ENCODE measurements at places on chromosomes 4 and X. TPM values are rescaled to one million over a fixed set of nuclear protein-coding genes. Genes with fewer than 3 reads are reported as not detected.

DNA sequence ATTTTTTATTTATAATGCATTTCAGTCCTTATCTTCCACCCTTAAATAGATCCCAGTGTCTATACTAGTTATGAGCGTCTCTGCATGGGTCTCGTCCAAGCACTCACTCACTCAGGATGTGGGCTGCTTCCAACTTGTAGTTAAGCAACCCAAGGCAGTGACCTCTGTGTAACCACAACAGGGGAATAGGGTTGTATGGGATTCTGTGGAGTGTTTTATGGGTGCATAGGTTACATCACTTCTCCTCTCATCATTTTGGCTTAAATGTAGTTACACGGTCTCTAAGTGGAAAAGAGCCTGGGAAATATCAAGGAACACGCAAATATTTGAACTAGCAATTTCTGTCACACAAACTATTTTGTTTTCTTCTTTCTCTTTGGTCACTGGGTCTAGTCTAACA lies 931.0 kb downstream of the STIM2 start:
- DNase-seq: no peak

GRCh38 chr4:124097447-124097846 lies 615.1 kb downstream of the ANKRD50 start:
- DNase-seq: no peak

DNA sequence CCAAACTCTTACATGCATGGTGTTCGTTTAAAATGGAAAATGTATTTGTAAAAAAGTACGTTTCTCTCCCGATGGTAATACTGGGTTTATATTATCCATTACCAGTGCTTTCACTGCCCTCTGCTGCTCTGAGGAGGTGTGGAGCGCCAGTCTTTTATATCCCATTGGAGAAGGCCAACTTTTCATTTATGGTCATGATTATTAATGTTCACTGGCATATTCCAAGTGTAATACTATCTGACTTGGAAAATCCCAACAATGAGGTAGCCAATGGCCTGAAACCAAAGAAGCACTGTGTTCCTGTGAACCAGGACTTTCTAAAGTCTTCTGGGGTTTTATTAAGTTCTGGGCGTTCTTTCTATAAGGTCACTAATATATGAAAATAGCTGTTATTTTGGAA lies 80.7 kb downstream of the SYNPO2 start:
- DNase-seq: no peak

DNA sequence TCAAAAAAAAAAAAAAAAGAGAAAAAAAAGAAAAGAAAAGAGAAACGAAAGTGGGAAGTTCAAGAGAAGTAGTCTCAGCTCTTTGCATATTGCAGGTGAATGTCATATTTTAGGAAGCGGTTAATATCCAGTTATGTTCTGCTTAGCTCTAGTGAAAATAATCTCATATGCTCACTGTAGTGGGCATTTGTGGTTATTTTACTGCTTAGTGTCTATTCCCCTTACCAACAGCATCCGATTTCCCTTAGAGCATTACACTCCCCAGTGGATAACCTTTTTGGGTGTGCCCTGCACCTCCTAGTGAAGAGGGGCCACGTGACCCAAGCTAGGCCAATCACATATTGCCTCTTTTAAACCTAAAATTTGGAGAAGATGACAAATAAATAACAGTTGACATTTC lies 111.2 kb upstream of the ZNF827 start:
- DNase-seq: no peak

DNA sequence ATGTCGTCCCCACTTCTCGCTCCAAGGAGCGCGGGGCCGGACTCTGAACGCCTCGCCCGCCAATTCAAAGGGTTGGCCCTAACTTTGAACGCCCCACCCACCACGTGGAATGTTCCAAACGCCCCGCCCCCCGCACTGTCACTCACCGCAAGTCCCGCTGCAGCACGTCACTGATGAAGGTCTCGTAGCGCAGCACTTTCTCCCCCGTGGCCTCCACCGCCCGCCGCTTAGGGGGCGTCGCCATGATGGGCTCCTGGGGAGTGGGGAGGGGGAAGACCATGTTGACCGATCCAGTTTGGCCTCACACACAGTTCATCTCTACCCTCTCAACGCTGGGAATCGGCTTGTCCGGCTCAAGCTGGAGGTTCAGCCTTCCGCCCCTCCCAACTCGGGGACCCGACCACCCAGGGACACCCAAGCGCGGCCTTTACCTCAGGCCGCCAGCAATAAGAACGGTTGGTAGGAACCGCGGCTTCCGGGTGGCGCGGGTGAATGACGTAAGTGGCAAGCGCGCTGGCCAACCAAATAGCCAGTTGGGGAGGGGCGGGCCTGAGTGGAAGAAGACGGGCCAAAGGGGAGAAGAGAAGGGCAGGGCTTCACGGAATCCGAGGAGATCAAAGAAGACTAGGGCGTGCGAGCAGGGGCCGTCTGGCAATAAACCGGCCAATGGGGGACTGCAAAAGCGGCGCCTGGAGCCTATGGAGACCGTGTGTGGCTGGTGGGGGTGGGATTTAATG lies at the start of gene UXT:
TSS of gene UXT (minus strand) at position 497 of the 737 bp plus-strand sequence. CDS start at position 244, 253 bp downstream.
- peak; percentile 89 for DNase-seq

DNA sequence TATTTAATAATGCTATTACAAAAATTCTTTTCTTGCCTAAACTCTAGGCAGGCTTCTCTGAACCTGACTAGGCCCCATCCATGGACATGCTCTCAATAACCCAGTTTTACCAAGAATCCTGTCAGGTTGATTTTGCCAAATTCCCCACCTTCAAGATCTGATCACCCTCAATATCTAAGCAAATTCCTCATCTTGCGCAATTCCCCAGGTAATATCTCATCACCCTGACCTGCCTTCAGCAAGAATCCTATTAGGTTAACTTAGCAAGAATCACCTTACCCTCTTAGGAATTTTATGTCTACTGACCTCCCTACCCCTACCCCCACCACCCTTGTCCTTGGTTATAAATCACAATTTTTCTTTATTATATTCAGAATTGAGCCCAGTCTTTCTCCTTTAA lies 579.1 kb downstream of the C4orf33 start:
- no peak for DNase-seq

- no peak for DNase-seq
Observed at GRCh38 chr4:21097026-21097425, 396.8 kb downstream of the PACRGL start.

- DNase-seq: no peak
Observed at GRCh38 chrX:50067435-50068284, 133.1 kb downstream of the AKAP4 start.

DNA sequence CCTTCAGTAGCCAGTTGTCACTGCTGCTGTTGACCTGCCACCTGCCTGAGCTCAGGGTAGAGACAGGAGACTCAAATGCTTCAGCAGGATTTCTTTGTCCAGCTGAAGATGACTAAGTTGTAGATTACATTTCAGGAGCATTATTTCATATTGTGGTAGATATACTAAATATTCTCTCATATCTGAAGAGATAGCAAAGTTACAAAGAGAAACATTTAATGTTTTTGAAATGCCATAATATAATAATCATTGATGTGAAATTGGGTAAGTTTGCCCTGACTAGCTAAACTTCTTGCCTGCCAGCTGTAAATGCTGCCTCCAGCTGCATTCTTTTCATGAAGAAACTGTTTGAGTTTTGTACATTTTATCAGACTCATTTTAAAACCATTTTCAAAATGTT lies 247.6 kb upstream of the CNKSR2 start:
- DNase-seq: no peak

DNA sequence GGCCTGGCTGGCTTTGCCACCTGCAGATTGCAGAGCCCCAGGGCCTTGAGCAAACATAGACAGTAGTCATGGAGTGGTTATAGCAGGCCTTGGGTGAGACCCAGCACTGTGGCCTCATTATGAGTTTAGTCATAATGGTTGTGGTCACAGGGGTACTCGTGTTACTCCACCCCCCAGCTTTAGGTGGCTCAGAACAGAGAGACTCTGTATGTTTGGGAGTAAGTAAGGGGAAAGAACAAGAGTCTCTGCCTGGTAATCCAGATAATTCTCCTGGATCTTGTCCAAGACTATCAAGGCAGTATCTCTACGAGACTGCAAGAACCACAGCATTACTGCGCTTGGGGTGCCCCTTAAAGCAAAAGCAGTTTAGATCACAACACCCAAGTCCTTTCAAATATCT lies 62.3 kb upstream of the SCRG1 start:
- DNase-seq: no peak

DNA sequence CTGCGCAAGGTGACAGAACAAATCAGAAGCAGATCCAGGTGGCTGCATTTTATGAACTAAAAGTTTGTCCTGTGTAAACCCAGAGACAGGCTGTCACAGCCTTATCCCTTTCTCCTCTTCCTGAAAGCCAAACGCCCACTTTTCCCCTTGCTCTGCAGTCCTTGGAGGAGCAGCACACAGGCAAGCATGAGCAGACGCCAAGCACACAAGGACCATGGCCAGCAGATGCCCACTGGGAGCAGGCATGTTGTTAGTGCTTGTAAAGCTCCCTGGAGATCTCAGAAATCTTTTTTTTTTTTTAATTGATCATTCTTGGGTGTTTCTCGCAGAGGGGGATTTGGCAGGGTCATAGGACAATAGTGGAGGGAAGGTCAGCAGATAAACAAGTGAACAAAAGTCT lies 11.5 kb upstream of the HOPX start:
- no peak for DNase-seq

DNA sequence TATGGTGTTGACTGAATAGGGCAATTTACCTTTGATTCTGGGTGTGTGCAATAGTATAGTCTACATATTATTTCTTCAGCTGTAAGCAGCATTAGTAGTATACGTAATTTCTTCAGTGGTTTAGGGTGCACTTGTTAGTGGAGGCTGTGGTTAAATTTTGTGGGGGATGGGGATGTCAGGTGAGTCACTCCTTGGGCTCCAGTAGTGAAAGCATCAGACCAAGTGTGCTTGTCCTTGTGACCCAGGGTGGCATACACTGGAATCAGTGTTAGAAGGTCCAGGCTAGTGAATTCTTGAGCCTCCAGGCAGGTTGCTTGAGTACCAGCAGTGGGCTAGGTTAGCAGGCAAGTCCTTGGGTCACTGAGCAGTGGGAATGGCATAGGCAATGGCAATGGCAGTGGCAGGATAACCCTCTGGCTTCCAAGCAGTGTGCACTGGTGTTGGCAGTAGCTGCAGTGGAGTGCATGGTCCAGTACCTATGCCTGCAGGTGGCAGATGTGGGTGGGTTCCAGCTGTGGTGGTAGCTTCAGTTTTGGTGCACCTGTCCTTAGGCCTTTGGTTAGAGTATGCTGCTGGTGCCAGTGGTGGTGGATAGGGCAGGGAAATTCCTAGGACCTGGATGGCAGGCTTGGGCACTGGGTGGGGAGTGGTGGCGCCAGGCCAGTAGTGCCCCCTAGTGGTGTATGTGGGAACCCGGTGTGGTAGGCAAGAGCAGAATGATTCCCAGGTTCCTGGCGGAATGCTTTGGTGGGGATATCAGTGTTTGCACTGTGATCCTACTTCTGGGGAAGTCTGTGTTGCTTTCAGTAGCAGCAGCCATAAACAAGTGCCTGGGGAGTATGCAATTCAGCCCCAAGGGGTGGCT lies 531.0 kb downstream of the SMARCA1 start:
- no peak for DNase-seq

DNA sequence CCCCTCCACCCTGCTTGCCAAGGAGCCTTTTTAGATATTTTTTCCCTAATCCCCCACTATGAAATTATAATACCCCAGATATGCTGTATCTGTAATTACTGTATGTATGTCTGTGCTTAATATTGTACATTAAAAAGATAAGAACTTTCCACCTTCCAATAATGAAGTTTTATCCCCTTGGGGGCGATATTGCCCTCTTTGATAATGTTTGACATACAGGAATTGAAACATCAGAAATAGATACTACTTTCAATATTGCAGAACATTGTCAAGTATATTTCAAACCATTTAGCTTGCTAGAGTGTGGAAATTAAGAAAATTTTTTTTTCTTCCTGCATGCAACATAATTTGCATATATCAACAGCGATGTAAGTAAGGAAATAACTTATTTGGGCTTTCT lies 58.9 kb downstream of the NAF1 start:
- no peak for DNase-seq

GRCh38 chrX:14997271-14997670 lies 124.0 kb downstream of the MOSPD2 start:
- no peak for DNase-seq

GRCh38 chrX:131801066-131801465 lies 222.0 kb upstream of the STK26 start:
- no peak for DNase-seq

GRCh38 chr4:56229947-56230346 lies 157.3 kb downstream of the AASDH start:
- DNase-seq: no peak

GRCh38 chr4:184684491-184685189 lies 35.1 kb downstream of the PRIMPOL start:
- no peak for DNase-seq

- no peak for DNase-seq
Observed at GRCh38 chrX:25519258-25519657, 503.5 kb upstream of the ARX start.

- DNase-seq: no peak
Observed at GRCh38 chr4:20638825-20639224, 61.4 kb upstream of the PACRGL start.

DNA sequence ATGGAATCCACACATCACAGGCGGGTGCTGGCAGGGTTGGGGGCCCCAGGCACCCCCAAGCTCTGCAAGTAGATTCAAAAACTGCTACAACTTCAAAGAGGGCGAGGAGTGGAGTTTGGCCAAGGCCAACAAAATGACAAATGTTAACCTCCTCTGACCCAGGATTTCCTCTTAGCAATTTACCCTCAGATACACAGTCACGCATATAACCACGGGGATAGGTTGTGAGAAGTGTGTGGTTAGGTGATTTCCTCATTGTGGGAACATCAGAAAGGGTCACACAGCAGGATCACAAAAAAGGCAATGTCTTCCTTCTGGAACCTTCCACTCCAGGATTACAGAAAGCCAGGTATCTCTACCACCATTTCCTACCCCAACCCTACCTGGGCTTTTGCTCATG lies 62.4 kb downstream of the C4orf50 start:
- no peak for DNase-seq

DNA sequence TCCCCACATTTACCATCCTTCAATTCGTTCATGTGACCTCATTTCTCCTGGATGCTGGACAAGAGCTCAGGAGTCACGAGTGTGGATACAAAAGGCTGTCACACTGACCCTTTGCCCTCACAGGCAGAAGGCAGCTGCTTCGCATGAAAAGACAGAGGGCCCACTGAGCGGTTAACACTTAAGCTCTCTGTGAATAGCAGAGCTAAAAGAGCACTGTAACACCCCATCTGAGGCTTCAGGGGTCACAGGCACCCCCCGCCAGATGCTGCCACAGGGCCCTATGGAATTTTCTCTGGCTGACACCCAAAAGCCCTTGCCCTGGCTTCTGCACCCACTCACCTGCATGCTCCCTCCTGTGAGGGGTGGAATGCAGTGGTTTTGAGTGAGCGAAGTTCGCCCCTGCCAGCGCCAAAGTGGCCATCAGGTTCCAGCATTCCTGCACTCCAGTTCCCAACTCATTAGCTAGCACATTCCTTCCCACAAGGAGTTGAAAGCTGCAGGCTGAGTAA lies 360.9 kb downstream of the PPP3CA start:
- no peak for DNase-seq

The FAM236D gene
- total RNA-seq: not detected

The RIBC1 gene
- 0.75 TPM for total RNA-seq

The UFSP2 gene
- total RNA-seq: 19.9 TPM

The ODAM gene
- not detected for total RNA-seq

The PPBP gene
- not detected for total RNA-seq

The VEGFC gene
- not detected for total RNA-seq

The GAGE2A gene
- total RNA-seq: not detected

The AP1S2 gene
- total RNA-seq: 20.7 TPM

The TRIM60 gene
- not detected for total RNA-seq

The ABCD1 gene
- total RNA-seq: 8.4 TPM

The CITED1 gene
- total RNA-seq: 0.78 TPM

The BST1 gene
- 0.93 TPM for total RNA-seq

The NPFFR2 gene
- total RNA-seq: not detected

All from activated T-helper 1 cell treated with anti-CD3 and anti-CD28 coated beads, Interleukin-12 subunit alpha, Interleukin-12 subunit beta, Interleukin-2, Interleukin-4 antibody, amounts not matched to agents 30 ng/mL and 10 ng/mL and 1 ng/mL, durations not matched to agents 14 hours and 24 hours and 36 hours (primary cell).